ENCODE measurements at places on chromosomes 13 and 19.
A peak's percentile ranks its signal among the peaks of the same experiment; 100 is the strongest.

- no peak for DNase-seq
Observed at GRCh38 chr13:77460195-77460594, 75.3 kb upstream of the SCEL start.

DNA sequence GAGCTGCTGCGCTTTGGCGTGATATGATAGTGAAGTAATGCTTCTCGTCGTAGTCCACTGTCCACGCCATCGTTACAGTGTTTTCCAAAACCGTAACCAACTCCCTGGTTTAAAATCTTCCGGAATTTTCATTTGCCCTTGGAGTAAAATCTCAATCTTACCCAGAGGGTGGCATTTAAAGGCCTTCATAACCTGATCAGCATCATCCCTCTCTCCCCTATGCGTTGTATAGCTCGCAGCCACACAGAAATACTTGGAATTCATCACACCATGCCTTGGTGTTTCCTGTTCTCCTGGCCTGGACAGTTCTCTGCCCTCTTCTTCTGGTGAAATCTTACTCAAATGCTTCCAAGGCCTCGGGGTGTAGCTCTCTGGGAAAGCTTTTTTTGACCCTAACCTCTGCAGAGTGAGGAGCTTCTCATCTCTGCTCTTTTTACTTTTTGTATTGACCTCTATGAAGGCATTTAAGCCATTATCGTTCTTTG is 839 bp downstream of the MPHOSPH8 start:
- DNase-seq, result peak; percentile 45

DNA sequence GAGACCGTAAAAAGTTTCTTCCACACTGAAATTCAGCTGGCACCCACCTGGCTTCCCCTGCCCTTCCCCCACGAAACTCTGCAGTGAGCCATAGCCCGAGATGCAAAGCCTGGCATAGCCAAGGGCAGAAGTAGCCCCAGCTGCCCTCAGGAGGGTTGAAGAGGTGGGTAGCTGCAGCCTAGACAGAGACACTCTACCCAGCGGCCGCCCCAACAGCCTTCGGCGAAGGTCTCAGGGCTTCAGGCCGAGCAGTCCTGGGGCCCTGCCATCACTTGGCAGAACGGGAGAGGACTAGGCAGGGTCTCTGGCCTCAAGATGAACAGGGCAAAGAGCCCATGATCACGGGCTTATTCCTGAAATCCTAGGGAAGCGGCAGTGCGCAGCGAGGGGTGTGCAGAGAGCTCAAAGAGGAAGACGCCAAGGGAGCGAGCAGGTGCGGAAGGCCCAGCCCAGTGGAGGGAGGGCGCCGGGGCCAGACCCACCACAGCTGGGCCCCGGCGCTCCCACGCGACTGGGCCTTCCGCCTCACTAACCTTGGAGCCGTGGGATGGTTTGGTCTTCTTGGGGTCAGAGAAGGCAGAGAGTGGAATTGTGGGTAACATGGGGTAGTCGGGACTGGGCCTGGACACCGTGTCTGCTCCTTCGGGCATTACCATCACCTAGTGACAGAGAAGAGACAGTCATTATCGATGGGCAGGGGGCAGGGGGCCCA is 53.2 kb downstream of the MLLT1 start:
- no peak for DNase-seq

- DNase-seq, result no peak
Observed at GRCh38 chr19:6947745-6948144, 60.4 kb downstream of the ADGRE1 start.

DNA sequence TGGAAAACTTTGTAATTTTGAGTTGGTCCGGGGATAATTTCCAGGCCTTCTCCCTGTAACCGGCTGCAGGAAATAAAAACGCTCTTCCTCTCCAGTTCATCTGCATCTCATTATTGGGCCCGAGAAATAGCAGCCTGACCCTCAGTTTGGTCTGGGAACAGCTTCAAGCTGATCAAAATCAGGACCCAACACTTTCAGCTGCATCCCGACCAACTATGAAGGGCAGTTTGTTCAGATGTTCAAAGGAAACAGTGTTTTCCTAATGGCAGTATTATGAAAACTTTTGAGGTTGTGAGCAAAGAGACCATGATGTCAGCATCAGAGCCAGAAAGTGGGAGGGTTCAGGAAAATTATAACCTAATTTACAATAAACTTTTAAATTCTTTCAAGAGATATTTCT is 35.7 kb downstream of the STK24 start:
- DNase-seq, result no peak

GRCh38 chr13:80161219-80161618 is 179.7 kb downstream of the SPRY2 start:
- DNase-seq, result no peak

GRCh38 chr13:46345398-46345797 is 41.7 kb downstream of the RUBCNL start:
- no peak for DNase-seq

DNA sequence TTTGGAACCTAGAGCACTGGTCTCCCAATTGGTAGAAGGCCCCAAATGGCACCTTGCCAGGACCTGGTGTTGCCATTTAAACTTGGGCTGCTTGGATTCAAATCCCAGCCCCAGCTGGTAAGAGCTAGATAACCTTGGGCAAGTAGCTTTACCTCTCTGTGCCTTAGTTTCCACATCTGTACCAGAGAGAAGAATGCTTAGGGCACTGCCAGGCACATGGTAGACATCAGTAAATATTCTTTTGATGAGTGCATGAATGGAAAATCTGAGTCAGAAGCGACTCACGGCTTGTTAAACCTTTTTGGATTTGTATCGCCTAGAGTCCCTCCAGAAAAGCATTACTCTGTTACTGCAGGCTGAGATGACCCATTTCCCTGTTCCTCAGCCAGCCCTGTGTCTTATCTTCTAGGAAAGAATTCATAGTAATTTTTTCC is 90.9 kb downstream of the SIPA1L3 start:
- DNase-seq, result peak; percentile 36

GRCh38 chr19:58024661-58025060 is 9.2 kb upstream of the ZSCAN1 start:
- DNase-seq, result no peak

DNA sequence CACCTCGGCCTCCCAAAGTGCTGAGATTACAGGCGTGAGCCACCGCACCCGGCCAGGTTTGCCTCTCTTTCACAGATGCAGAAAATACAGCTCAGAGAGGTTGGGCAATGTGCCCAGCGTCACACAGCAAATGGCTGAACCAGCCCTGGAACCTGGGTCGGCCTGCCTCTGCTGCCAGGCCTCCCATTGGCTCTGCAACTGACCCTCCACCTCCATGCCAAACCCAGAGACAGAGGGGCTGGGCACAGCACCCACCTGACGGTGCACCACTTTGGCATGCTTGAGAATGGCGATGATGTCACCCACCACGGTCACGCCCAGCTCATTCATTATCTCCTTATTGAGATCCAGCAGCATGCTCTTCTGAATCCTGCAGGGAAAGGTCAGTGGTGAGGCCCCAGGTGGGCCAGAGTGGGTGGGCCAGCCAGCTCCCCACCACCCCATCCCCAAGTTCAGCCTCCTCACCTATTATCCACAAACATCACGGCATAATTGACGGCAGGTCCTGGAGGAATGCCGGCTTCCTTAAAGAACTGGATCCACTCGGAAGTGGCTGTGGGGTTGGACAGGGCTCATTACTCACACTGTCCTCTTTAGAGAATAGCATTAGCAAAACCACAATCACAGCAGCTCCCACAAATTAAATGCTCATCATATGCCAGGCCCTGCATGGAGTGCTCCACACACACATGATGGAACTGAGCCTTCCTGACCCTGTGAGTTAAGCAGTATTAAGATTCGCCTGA is 12.2 kb downstream of the C19orf47 start:
- no peak for DNase-seq

- no peak for DNase-seq
Observed at GRCh38 chr19:35041548-35042055, at the start of gene HPN. Gene HPN, plus strand, starts transcription at chr19:35041721. Its CDS starts 786 bp downstream, at chr19:35042507.

- no peak for DNase-seq
Observed at GRCh38 chr19:14731200-14731599, 41.4 kb downstream of the ZNF333 start.

DNA sequence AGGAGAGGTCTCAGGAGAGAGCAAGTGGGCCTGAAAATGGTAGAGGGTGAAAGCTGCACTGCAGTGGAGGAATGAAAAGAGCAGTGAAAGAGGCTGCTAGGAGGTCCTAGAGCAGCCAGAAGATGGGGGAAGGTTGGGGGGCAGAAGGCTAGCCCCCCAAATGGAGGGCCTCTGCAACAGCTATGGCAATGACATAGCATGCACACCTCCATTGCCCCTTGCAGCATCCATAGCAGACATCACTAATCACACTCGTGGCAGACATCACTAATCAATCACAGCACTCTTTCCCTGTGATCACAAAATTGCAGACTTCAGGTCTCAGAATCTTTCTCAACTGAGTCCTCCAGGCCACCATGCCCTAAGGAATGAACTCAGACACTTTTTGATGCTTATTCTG is 21.9 kb downstream of the CCL25 start:
- no peak for DNase-seq

- no peak for DNase-seq
Observed at GRCh38 chr19:33285441-33285927, 16.9 kb downstream of the CEBPA start.

- no peak for DNase-seq
Observed at GRCh38 chr19:2359992-2360685, at the start of gene TMPRSS9. Gene TMPRSS9, plus strand, starts transcription at chr19:2360265. Its CDS starts 29,521 bp downstream, at chr19:2389786.

DNA sequence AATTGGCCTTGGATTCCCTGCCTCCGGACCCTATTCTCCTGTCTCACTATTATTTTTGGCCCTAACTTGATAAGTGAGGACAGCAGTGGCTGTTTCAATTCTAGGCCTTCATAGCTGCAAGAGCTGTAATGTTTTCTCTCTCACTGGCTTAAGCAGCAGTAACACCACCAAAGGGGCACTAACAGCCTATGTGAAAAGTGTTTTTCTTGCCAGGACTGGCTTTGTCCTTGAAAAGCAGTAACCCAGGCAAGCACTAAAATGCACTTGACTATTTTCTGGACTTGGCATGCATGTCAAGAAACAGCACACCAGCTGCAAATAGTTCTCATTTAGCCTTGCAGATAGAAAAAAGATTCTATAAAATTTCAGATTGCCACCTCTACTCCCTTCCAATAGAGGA is 9.3 kb upstream of the FBXL3 start:
- no peak for DNase-seq

DNA sequence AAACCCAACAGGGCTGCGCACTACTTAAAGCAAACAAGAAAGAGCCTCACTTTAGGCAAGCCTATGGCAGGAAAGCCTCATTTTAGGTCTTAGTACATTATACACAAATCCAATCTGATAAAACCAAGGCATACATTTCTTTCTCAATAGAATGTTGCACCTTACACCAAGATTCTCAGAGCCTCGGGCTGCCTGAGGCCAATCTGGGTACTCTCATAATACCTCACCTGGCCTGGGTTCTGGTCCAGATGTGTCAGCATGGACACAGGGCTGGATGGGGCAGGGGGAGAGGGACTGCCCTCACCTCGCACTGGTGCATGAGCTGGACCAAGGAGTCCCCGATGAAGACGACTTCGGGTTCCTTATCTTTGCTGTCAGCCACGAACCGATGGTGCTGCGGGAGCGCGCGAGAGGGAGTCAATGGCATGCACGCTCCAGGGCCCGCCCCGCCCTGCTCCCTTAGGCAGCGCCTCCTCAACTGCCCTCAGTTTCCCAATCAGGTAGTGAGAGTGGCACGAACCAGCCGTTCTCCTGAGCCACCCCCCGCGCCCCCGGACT is at the start of gene PRR19:
Gene PRR19 (plus strand): TSS at position 487 of the 558 bp plus-strand sequence. CDS start 7,453 bp downstream, outside the sequence.
- DNase-seq, result peak; percentile 34

- DNase-seq, result no peak
Observed at GRCh38 chr13:112905619-112905989, 63.4 kb upstream of the MCF2L start.

GRCh38 chr13:48585456-48585840 is 52.6 kb upstream of the RCBTB2 start:
- DNase-seq, result no peak

DNA sequence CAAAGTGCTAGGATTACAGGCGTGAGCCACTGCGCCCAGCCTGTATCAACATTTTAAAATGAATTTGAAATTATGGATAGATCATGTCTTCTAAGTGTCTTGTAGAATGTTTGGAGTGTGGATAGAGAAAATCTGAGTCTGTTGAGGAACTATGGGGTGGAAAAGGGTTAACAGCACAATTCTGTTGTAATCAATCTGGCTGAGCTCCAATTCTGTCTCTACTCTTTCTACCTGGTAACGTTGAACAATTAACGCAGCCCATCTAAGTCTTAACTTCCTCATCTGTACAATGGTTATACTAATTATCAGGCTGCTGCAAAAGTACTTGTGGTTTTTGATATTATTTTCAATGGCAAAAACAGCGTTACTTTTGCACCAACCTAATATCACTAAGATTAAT is 4.1 kb downstream of the FPR2 start:
- no peak for DNase-seq

GRCh38 chr13:27535546-27535945 is 84.8 kb downstream of the LNX2 start:
- DNase-seq, result no peak

DNA sequence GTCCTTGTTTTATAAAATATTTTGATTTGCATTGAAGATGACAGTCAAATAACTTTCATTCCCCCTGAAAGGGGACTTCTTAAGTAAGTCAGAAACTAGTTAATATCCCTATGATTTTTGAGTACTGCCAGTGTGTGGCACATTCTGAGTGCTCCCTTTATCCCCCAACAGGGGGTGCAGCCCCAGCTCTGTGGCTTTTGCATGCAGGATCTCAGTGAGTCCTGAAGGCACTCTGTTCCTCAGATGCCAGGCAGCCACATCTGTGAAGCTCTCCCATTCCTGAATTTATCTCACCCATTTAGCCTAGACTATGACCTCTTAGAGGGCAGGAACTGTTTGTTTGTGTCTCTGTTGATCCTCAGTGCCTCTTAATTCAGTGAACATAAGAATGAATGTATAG is 123.1 kb downstream of the CDK8 start:
- DNase-seq, result peak; percentile 49

- no peak for DNase-seq
Observed at GRCh38 chr13:43551897-43552456, 234.8 kb downstream of the ENOX1 start.

GRCh38 chr13:112970552-112971287 is 1.7 kb downstream of the MCF2L start:
- no peak for DNase-seq

- DNase-seq, result no peak
Observed at GRCh38 chr19:3041761-3042620, 12.9 kb upstream of the TLE2 start.

DNA sequence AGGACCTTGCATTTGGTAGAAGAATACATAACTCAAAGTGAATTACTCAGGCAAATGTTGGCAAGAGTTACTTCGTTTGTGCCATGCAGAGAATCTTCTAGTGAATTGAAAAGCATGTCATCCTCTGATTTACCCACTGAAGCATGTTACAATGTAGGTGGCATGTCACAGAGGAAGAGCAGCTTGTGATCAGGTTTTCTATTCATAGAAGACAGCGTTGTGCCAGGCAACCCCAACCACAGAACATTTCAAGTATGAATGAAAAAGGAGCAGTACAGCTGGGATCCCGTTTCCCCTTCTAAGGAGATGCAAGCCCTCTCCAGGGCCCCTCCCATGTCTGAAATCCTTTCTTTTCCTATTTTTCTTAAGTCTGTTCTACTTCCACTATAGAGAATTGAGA is 6.0 kb upstream of the KATNAL1 start:
- peak; percentile 44 for DNase-seq

- DNase-seq, result no peak
Observed at GRCh38 chr13:39034085-39034484, 3.8 kb downstream of the PROSER1 start.
